ENCODE measurements at places on chromosomes 3 and 15.

- no peak for DNase-seq
Observed at GRCh38 chr3:94114666-94115065, 51.8 kb downstream of the NSUN3 start.

- no peak for DNase-seq
Observed at GRCh38 chr15:66595332-66595731, 29.5 kb upstream of the LCTL start.

DNA sequence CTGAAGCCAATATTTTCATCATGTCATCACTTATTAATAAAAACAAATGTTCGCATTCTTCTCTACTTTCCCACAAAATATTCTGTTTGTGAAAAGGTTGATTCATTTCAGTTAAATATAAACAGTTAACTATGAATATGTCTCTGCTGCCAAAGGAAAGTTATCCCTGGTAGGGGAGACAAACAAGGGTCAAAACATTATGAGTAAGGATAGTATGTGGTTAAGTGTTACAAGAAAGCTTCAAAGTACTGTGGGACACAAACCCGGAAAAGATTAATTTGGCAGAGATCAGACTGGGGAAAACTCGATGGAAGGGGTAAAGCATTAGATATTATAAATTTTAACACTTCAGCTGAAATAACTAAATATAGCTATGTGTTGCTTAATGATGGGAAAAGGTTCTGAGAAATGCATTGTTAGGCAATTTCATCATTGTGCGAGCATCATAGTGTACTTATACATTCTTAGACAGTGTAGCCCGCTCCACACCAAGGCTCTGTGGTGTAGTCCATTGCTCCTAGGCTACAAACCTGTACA, 436.5 kb upstream of the TBL1XR1 start:
- DNase-seq = no peak

DNA sequence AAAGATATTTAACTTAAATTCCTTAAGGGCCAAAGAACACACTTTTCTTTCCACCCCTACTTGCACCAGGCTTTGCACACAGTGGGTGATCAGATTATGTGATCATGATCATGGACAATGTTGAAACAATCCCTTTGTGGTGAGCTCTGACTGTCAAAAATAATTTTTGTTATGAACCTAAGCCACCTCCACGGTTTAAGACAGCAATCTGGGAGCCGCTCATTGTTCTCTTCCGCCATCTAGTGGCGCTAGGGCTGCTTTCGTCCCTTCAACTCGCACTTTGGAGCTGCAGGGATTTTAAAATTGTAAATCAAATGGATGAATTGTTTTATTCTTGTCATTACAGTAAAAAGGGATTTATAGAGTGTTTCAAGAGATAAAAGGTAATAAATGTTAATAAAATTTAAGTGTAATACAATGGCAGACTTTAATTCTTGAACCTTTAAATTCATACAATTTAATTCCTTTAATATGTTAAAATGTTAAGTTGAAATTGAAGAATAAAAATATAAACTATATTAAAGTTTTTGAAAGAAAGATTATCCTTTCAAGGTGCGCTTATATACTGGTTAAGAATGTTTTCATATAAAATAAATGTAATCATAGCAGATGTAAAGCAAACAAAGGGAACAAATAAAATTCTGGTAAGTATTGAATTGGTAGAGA, 45.3 kb upstream of the ARL6 start:
- DNase-seq = peak; percentile 67

DNA sequence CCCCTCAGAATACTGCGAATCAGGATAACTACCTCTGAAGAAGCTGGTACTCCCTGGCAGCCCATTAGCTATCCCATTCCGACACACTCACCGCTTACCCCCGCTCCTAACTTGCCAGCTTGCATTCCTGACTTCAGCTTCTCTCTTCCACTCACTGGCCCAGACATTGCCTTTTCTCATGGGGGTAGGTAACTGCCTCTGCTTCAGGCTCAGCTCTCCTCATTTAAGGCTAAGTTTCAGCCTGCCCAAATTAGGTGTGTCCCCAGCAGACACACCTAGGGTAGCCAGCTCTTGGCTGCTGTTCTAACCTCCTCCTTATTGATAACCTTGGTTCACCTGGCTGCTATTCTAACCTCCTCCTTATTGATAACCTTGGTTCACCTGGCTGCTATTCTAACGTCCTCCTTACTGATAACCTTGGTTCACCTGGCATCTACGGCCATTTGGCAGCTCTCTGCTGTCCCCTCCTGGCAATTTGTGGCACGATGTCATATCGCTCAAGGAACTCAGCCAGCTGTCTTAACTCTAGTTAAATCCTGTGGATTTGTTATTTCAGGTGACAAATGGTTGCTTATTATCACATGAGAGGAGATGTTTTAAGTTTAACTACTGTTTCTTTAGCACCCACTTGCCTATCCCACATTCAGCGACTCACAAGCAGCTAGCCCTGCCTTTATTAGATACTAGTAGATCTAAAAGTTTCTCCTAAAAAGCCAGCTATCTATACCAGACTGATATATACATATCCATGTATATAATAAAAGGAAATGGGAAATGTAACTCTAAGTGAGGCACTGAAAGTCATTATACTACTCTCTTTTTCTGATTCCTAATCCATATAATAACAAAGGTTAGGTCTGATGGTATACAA, 106.5 kb upstream of the ACP3 start:
- peak; percentile 20 for DNase-seq

DNA sequence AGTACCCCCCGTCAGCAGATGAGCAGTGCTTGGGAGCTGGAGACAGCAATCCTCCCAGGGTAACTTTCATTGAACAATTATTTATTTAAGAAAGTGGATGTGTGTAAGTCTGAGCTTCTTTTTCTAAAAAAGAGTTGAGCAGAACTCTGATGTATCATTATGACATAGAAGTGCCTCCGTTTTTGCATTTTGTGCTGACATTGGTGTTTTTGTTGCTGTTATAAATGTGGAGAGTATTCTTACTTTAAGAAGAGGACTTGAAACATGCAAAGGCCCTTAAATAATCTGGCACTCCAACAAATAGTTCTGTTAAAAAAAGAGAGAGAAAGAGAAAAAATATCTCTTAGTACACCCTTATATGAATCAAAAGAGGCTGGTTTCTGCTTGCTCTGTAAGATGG, 217.1 kb downstream of the AGBL1 start:
- DNase-seq = no peak

GRCh38 chr3:196842567-196843434, 24.9 kb upstream of the SENP5 start:
- DNase-seq = no peak

DNA sequence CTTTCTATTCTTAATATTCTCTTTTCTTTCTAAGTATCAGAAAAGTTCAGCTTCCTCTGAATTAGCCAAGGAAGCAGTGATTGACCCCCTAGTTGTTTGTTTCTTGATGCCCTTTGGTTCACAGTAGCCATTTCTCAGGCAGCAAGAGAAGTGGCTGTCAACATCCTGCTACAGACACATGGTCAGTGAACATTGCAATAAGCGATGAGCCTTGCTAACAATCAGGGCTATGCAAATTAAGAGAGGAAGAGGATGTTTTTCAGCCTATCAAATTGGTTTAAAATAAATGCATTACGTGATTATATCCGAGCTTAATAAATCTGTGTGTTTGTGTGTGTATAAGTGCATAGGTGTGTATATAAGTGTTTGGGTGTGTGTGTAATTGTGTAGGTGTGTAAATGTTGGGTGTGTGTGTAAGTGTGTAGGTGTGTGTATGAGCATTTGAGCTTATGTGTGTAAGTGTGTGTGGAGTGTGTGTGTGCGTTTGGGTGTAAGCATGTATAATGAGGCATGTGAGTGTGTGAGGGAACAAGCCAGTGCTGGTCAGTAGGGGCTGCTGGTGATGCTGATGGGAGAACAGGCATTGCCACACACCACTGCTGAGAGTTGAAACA, 78.1 kb upstream of the XCR1 start:
- no peak for DNase-seq

DNA sequence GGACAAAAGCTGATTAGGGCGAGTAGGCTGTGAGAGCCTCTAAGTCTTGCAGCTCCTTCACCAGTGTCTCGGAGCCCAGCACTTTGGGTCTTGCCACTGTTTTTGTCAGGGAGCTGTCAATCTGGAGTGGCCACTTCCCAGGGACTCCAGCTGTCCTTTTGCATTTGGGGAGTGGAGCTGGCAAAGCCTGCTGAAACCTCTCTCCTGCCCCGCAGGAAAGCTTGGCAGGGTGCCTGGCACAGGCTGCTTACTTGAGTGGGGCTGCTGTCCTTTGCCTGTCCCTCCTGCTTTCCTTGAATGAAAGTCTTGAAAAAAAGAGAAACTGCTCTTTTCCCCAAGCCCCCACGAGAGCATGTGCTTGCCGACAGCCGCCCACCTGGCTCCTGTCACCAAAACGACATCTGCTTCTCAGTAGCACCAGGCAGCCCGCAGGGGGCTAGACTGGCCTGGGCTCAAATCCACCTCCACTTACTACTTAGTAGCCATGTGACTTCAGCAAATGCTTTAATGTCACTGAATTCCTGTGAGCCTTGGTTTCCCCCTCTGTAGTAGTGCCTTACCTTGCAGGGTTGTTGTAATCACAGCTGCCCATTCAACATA, 13.7 kb downstream of the USP13 start:
- DNase-seq = no peak

DNA sequence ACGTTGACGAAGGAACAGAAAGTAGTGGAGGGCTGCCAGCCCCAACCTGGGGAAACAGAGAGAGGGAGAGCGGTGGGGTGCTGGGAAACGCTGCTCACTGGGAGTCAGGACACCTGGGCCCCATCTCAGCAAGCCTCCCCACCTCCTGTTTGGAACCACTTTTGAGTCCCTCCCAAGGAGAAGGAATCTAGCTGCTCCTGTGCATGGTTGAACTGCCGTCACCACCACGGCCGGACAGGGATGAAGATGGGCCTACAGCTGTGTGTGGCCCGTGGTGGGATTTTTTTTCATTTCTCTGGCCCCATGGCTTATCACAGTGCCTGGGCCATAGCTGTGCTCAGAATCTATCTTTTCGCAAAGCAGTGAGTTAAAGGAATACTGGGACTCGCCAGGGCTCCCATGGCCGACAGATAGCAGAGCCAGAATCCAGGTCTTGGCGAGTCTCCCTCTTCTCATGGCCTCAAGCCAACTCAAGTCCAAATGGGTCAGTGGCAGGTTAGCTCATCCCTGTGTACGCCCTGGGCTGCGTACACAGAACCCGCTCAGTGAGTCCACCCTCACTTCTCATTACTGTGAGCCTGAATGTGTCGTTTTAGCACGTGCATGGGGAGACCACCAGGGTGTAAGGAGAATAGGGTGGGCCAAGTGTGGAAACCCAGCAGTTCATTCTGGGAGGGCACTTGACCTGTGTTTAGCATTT, 271.2 kb downstream of the FAM43A start:
- DNase-seq = no peak

DNA sequence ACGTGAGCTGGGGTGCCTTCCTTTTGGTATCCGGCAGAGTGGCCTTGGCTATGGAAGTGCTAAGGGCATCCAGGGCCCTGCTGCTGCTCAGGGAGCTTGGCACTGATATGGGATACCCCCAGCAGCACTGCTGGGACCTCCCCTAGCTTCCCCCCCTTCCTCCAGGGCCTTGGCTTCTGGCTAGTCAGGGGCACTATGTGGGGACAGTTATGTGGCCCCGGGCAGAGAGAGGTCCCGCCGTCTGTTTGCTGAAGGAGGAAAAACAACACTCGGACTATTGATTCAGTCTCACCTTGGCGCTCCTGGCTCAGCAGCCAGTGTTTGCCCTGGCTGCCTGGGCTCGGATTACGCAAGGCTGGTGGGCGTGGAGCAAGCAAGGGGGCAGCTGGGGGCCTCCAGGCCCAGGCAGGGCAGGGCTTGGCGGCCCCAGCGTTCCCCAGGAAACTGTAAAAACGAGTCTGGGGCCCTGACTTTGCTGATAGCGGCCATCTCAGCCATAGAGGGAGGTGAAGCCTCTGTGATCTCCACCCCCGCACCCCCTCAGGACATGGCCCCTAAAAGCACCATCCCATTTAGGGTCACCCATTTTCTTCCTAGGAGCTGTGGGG, 5.7 kb downstream of the FURIN start:
- no peak for DNase-seq

DNA sequence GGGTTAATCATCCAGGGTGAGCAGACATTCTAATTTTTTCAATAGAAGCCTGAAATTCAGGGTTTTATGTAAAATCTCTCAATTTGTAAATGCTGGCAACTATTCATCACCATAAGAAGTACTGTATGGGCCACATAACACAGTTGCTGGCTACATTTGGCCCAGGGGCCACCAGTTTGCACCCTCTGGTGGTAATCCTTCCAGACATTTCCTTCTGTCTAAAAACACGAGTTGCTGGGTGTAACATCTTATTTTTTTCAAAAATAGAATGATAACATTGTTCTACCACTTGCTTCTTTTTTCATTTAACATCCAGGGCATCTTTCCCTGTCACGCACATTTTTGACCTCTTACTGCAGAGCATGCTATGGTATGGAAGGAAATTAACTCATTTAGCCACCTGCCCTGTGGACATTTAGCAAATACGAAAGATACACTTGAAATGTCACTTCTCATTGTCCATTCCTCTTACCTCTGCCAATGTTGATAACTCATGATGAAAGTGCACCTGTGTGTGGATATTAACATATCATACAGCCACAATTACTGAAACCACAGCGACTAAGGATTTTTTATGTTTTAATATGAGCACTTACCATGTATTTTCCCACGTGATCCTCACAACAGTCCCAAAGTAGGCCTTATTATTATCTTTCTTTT, 117.5 kb upstream of the ARHGEF3 start:
- DNase-seq = no peak

GRCh38 chr3:125057186-125057850, 1.5 kb upstream of the HEG1 start:
- no peak for DNase-seq

GRCh38 chr15:43376017-43376705, 5.3 kb downstream of the TUBGCP4 start:
- peak; percentile 32 for DNase-seq

- DNase-seq = no peak
Observed at GRCh38 chr3:20682573-20682972, 496.6 kb upstream of the SGO1 start.

DNA sequence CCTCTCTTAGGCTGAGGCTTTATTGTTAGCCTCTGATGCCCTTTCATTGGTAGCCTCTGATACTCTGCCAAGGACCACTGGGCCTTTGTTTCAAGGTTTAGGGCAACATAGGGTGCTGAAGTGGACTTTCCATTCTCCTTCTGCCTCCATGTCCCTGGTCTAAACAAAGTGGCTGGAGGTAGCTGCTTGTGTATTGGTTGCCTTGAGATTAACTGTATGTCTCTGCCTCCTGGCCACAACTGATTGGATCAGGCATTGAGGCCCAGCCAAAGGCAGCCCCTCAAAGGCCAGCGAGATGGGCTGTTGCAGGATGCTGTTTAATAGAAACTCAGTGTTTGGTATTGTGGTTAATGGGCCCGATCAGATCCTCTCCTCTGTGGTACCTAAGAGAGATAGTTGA, 77.9 kb upstream of the PRR23C start:
- DNase-seq = no peak

DNA sequence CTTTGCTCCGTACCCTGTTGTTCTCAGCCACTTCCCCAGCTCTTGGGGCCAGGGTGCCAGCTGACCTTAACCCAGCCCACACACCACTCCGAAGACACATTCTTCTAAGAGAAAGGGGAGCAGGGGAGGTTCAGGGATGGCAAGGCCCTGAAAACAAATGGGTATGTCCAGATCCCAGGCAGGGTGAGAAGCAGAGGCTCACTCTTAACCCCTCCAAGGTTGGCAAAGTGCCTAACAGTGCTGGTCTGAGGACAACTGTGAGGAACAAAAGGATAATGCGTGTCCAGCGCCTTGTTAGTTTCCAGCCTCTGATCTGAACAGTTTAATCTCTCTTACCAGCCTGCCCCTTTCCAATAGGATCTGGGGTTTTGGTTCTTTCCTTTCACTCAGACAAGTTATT, 1.5 kb downstream of the TMEM44 start:
- no peak for DNase-seq

GRCh38 chr15:44029003-44029402, 166.1 kb downstream of the FRMD5 start:
- no peak for DNase-seq

- no peak for DNase-seq
Observed at GRCh38 chr3:10933470-10933804, 59.1 kb upstream of the SLC6A1 start.

All from stimulated activated naive CD8-positive, alpha-beta T cell treated with anti-CD3 and anti-CD28 coated beads, Interleukin-15, Interleukin-2, amounts not matched to agents 100 U/mL and 50 U/mL, for 24 hours (primary cell).